ENCODE measurements at places on chromosomes 11 and 22.
A peak's percentile ranks its signal among the peaks of the same experiment; 100 is the strongest.

- no peak for DNase-seq
Observed at GRCh38 chr11:71565263-71565662, at the start of gene KRTAP5-10. TSS of gene KRTAP5-10 (plus strand) at chr11:71565563. CDS start at chr11:71565588, 25 bp downstream.

DNA sequence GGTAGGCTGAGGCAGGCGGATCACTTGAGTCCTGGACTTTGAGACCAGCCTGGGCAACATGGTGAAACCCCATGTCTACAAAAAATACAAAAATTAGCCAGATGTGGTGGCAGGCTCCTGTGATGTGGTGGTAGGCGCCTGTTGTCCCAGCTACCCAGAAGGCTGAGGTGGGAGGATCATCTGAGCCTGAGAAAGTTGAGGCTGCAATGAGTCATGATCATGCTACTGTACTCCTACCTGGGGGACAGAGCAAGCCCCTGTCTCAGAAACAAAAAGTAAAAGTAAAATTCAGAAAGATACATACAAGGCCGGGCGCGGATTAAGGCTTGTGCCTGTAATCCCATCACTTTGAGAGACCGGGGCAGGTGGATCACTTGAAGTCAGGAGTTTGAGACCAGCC is 6.3 kb downstream of the LDHAL6A start:
- no peak for DNase-seq

GRCh38 chr22:20022978-20023613 is 2.2 kb downstream of the TANGO2 start:
- no peak for DNase-seq

GRCh38 chr11:20762980-20763379 is 93.6 kb downstream of the NELL1 start:
- DNase-seq = no peak

DNA sequence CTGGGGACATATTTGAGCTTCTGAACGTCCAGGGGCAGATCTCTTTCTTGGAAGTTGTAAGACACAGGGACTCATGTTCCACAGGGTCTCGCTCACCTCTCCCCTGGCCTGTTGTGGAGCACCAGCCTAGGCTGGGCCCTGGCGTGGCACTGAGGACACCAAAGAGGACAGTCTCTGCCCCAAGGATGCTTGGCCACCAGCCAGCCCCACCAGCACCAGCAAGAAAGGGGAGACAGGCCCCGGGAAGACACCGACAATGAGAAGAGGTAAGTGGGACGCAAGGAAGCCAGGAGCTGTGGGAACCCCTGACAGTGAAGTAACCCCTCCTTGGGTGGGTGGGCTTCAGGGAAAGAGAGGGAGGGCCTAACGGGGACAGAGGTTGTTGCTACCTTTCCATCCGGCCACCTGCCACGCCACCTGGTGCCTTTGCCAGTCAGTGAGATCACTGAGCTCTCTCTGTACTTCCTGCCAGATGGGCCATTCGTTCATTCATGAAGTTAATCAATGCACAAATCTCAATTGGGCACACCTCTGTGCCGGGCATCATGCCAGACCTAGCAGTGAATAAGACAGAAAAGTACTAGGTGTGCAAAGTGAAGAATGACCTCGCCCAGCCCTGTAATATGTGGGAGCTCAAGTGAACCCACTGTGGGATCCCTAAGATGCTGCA is 11.1 kb downstream of the APOL5 start:
- DNase-seq = no peak

- no peak for DNase-seq
Observed at GRCh38 chr22:48800036-48800885, 1027.4 kb downstream of the BRD1 start.

- no peak for DNase-seq
Observed at GRCh38 chr11:30938810-30939209, 352.7 kb upstream of the MPPED2 start.

DNA sequence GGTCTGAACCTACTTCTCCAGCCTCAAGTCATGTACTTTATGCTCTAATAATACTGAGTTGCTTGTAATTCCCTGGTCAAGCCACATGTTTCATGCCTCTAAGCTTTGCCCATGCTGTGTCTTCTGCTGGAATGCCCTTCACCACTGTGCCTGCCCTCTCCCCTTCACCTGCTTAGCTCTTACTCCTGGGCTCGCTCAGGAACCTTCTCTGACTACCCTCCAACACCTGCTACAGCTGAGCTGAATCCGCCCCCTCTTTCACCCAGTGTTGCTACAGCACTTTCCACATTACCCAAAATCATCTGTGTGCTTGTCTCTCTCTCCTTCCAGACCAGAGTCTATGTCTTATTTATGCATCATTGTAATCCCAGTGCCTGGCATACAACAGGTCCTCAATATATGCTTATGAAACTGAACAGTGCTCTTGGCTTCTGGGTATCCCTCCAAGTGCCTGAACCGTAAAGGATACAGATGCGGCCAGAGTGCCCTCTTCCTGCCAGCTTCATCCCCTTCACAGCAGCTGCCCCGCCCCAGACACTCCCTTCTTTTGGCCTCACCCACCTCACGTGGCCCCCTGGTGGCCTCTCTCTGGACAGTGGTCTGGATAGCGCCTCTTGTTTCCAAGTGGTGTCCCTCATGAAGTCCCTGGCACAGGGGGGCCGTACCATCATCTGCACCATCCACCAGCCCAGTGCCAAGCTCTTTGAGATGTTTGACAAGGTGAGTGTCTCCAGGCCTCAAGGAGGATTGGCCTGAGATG is 7.1 kb downstream of the ABCG4 start:
- DNase-seq = peak; percentile 48

DNA sequence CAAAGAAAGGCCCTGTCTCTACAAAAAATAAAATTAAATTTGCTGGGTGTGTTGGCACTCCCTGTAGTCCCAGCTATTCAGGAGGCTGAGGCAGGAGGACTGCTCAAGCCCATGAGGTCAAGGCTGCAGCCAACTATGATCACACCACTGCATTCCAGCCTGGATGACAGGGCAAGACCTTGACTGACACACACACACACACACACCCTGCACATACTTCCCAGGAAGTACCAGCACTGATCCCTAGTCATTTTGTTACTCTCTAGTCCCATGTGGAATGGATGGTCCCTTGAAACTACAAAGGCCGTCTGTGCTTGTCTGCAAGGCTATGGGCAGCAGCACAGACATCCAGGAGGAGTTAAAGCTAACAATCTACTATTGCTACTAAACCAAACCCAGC is 59.7 kb upstream of the CYP2D6 start:
- no peak for DNase-seq

DNA sequence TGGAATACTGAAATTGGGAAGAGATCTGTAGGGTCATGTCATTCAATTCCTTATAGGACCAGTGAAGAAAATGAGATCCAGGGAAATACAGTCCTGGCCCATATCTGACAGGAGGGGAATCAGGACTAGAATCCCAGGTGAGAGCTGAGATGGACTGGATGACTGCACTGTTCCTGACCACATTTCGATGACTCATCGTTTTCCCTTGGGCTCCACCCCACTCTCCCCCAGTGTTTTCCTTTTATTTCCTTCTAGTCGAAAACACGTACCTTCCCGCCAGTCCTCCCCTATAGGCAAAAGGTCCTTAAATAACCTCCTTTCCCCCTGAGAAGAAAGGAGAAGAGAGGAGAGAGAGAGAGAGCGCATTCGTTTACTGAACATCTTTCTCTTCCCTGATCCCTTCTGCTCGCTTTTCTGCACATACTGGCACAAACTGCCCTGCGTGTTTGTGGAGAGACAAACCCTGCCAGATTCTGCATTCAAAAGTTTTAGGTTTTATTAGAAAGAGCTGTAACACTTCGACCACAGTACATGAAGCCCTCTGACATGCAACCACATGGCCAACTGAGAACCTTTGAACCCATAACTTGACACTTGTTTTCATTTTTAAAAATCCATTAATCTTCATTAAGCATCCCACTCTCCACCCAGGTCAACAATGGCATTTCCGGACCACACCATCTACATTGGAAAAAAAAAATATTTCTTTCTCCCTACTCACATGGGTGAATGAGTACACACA is 565.7 kb downstream of the METTL15 start:
- no peak for DNase-seq

DNA sequence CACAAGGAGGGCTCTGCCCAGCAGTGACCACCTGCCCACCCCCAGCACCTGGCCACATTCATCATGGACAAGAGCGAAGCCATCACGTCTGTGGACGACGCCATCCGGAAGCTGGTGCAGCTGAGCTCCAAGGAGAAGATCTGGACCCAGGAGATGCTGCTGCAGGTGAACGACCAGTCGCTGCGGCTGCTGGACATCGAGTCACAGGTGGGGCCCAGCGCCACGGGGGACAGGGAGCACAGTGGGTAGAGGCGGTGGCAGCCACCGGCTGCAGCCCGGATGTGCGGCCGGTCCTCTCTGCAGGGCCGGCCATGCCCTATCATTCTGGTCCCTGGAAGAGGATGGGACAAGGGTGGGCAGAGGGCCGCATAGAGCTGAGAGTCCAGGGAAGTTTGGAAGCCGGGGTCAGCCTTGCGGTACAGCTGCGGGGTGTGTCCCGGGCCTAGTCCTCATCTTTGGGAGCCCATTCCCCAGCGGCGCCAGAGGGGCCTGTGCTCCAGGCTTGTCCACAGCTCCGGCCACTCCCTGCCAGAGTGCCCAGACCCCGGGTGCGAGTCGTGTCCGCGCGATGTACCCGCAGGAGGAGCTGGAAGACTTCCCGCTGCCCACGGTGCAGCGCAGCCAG is 14.1 kb downstream of the EPS8L2 start:
- DNase-seq = no peak

- no peak for DNase-seq
Observed at GRCh38 chr11:95595973-95596489, 193.6 kb downstream of the FAM76B start.

GRCh38 chr22:39463931-39464390 is 7.1 kb downstream of the MGAT3 start:
- DNase-seq = no peak

DNA sequence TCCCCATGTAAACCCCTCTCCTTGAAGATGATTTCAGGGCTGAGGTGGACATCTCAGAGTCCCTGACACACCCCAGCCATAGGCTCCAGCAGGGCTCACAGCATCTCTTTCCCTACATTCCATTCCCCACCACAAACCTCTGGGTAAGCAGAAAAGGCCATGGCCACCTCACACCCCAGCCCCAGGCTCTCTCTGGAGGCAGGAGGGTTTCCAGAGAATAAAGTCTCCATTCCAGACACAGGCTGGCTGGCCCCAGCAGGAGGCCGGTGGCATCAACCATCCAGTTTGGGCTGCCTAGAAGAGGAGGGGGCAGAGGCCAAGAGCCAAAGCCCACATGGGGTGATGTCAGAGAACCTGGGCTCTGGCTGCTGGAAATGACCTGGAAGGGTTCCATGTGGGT is 61.4 kb downstream of the TP53I11 start:
- no peak for DNase-seq
